ENCODE measurements at places on chromosomes 12 and 14.

DNA sequence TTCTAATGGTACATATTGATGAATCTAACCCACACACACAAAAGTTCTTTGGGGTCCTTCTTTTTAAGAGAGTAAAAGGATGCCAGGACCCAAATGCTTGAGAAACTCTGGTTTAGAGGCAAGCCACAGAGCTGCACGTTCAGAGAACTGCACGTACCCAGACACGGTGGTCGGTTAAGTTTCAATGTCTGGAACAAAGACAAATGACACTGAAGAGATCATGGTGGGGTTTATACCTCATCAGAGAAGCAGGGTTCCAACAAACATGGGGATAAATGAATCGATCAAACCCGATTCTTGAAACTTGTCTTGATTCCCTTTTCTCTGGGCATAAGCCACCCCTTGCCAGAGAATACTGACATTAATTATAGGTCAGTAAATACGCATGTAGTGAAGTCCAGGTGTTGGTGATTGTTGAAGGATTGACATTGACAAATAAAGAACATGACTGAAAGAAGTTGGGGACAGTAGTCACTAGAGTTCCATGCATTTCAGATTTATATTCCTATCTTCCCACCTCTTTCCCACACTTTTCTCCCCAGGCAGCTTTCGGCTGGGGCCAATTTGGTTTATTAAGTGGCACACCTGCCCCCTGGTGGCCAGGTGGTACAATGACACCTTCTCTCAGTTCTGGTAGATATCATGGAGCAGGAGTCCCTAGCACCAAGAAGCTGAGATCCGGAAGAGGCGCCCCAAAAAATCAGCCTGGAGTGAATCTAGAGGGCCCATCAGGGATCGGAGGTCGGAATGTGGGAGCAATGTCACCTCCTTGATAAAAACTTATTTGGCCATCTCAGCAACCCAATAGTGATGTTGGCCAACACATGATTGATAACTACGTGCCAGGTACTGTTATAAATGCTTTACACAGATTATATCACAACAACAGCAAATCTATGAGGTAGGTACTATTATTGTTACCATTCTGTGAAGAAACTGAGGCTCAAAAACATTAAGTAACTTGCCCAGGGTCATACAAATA, 17.8 kb upstream of the HDAC7 start:
- DNase-seq: peak; percentile 86

DNA sequence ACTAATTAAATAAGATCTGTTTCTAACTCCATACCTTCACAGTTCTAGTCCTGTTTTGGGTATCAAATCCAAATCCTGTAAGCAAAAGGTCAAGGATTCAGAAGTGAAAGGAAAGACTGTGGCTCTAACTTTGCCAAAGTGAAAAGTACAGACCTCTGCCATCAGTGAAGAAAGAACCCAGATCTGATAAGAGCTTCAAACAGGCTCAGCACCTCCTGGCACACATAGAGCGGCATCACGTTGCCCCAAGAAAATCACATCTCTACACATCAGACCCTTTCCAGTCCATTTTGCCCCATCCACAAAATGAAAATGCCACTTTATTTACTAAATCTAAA, 23.2 kb downstream of the CLIP1 start:
- no peak for DNase-seq

- DNase-seq: no peak
These were observed 156.4 kb downstream of the PLCZ1 start for GRCh38 chr12:18581232-18581962.

- no peak for DNase-seq
These were observed 597 bp downstream of the RNF31 start for GRCh38 chr14:24147761-24148428.

GRCh38 chr12:26238341-26239121, 43.2 kb downstream of the SSPN start:
- DNase-seq: no peak

GRCh38 chr14:89219051-89219450, 198.0 kb downstream of the FOXN3 start:
- DNase-seq: no peak

GRCh38 chr12:2654311-2654710, 140.5 kb upstream of the FKBP4 start:
- peak; percentile 14 for DNase-seq
